ENCODE measurements at places on chromosomes 13 and 19.

- no peak for DNase-seq
These were observed 442 bp downstream of the REXO1 start for GRCh38 chr19:1847684-1848398.

DNA sequence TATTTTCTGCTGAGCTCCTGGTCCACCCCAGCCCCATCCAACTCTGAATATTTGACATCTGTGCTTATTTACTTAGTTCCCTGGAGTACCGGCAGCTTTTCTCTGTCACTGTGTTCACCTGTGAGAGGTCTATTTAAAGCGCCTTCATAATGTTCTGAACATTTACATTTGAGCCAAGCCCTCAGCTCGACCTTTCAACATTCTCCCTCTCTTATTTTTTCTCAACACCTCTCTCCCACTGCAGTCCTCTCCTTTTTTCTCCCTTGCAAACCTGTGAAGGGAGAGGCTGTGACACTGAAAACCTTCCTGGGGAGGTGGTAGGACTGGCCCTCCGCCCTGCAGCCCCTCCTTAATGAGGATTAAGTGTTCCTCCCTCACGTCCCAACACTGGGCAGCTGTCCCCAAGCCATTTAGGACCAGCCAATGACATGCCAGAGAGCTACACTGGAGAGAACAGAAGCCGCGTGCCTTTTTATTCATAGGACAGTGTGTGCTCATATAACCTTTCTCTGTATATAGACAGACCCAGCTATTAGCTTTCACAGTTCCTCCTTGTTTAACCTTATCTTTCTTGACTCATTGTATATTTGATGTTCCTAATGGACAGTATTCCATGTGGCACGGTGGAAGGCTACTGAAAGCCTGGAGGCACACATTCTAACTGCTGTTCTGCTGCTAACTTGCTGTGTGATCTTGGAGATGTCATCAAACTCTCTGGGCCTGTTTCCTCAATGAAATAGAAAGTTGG is 134.8 kb downstream of the NUFIP1 start:
- DNase-seq: no peak

- DNase-seq: peak; percentile 30
These were observed 113.2 kb downstream of the TM9SF2 start for GRCh38 chr13:99614465-99614885.

GRCh38 chr13:48976576-48977285 is 1.0 kb downstream of the FNDC3A start:
- DNase-seq: peak; percentile 79

GRCh38 chr19:55554302-55554701 is 9.0 kb upstream of the SBK3 start:
- no peak for DNase-seq

- DNase-seq: peak; percentile 46
These were observed 61.1 kb downstream of the ZNF431 start for GRCh38 chr19:21202865-21203494.

- DNase-seq: peak; percentile 7
These were observed 4.9 kb upstream of the NWD1 start for GRCh38 chr19:16714702-16715287.

DNA sequence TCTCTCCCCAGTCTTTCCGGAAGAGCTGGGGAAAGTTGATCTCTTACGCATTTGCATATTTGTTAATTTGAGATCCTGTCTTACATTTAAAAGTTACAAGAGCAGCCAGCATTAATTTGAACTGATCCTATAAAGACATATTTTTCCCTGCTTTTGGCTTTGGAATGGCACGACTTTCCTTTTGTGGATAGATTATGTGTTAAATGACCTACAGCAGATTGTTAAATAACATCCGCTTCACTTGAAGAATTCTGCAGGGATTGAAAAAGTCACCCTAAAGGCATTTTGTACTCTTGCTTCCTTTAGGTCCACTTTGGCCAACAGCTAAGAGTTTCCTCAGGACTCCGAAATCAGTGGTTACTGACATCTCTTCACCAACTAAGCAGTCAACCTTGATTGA is 334.0 kb downstream of the TBC1D4 start:
- no peak for DNase-seq

DNA sequence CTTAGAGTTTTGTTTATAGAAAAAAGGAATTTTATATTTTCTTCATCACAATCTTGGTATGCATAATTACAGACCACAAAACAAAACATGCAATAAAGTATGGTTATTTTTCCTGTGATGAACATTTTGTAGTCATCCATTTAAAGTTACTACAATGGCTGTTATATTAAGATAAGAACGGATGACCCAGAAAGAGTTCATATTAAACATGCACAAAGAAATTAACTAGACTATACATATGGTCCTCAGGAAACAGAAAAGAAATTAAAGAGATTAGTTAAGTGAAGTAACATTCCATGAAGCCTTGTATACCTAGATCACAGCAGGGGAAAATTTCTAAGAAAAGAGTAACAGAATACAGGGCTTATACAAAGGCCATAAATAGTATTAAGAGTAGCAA is 36.8 kb downstream of the RBM26 start:
- DNase-seq: no peak

GRCh38 chr13:103007427-103007762 is 58.8 kb downstream of the SLC10A2 start:
- no peak for DNase-seq

- DNase-seq: peak; percentile 28
These were observed 11.0 kb downstream of the TSHZ3 start for GRCh38 chr19:31338069-31338776.

GRCh38 chr13:67643516-67644055 is 413.4 kb upstream of the PCDH9 start:
- no peak for DNase-seq

- peak; percentile 28 for DNase-seq
These were observed 1.0 kb upstream of the TYROBP start for GRCh38 chr19:35908973-35909683.

GRCh38 chr13:98821372-98822224 is 69.1 kb upstream of the SLC15A1 start:
- no peak for DNase-seq

DNA sequence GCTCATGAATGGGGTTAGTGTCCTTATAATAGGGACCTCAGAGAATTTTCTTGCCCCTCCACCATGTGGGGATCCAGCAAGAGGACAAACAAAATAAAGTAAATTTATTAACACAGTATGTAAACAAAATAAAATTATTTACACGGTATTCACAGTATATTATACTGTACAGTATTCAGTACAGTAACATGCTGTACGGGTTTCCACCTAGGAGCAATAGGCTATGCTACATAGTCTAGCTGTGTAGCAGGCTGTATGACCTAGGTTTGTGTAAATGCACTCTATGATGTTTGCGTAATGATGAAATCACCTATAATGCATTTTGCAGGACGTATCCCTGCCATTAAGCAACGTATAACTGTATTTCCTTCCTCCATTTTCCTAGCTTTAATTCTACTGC is 11.8 kb upstream of the DIAPH3 start:
- DNase-seq: no peak

DNA sequence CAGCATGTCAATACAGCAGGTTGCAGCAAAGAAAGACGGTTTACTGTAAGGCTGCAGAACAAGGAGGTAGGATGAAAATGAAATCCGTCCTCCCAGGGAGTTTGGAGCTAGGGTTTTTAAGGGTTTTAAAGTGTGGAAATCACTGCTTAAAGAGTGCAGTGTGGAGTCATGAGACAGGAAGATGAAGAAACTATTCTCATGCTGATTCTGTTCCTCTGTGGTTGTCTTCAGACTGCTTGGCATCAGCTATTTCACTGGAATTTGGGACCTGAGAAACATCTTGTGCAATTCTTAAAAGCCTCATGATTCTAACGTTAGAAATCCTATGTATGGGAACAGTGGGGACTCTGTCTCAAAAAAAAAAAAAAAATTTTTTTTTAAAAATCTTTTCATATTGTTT is 11.4 kb downstream of the ZNF331 start:
- DNase-seq: no peak

- DNase-seq: no peak
These were observed 59.0 kb downstream of the DGKH start for GRCh38 chr13:42107421-42107820.

DNA sequence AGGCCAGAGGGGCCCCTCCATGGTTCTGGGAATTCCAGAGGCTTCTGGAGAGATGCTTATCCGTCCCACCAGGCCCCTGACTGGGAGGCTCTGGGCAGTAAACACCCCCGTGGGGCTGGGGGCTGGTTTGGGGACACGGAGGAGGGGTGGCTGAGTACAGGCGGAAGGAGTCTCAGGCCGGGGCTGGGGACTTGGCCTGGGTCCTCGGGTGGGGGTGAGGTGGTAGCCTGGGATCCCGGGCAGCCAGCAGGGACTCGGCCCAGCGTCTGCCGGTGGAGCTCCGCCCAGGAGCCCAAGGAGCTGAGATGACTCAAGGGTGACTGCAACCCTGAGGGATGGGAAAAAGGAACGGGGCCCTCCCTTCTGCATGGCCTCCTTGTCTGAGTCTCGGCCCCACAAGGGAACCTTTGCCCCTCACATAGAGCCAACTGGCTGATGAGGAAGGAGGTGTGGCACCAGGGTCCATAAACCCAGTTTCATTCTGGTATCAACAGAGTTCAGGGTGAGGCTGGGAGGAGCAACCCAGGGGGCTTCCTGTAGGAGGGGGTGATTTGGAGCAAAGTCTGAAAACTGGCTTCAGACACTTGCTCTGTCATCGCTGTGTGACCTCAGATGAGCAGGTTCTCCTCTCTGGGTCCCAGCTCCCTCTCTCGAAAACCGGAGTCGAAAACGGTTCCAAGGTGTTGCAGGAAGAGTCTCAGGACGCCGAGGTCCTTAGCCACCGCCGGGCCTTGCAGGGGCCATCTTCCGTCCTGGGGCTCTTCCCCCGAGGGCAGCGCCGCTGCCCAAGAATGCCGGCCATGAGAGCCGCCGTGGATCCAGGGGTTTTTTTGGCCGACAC is 809 bp downstream of the MISP start:
- DNase-seq: no peak

DNA sequence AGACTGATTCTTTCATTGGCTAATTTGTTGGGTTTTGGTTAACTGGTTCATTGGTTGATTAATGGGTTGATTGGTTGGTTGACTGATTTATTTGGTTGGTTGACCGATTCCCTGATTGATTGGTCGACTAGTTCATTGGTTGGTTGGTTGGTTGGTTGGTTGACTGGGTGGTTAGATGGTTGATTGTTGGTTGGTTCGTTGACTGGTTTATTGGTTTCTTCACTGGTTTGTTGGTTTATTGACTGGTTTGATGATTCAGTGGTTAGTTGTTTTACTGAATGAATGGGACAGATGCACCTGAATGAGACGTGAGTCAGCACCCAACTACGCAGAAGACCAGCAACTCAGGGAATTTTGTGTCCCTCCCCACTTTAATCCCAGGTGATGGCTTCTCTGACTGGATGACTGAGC is 2.7 kb upstream of the NUP62 start:
- no peak for DNase-seq

- DNase-seq: no peak
These were observed 220.8 kb downstream of the COG6 start for GRCh38 chr13:39876258-39876657.

DNA sequence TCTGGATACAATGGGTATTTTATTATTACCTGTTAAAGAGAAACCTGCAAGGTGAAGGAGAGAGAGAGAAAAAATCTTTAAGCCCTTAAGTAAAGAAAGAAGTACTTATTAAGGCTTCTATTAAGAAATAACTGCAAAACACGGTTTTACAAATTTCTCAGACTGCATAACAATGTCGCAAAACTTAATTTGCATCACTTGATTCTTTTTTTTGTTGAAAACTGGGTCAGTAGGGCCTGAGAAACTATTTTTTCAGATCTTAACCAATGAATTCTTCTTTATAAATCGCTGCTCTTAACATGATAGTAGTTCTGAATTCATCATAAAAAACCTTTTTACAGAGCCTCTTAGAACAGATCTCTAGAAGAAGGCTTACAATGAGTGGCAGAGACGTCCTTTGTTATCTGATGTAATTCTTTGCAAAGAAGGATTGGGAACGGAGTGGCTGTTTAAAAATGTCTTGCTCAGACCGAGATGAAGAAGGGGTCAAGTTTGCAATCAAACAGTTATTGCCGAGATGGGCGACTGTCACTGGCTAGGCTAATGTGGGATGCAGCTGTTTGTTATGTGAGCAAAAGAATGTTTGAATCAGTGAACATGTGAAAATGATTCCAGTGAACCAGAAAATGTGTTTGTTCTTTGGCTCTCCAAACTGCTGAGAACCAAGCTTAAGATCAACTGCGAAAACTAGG is 76.3 kb downstream of the ZNF536 start:
- no peak for DNase-seq

DNA sequence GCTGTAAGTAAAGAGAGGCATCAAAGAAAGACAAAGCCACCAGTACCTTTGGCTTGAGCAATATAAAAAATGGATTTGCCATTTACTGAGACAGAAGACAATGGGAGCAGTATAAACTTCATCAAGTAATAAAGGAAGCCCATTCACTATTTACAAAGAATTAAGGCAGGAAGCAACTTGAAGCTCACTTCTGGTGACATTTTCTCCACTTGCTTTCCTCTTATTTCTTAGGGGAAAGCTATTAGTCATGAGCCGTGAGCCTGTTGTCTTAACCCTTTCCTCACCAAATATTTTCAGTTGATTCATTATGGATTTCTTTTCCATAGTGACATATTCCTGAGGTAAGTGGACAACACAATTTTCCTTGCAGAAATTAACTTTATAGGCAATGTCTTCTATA is 156.8 kb downstream of the DNAJC3 start:
- DNase-seq: no peak

DNA sequence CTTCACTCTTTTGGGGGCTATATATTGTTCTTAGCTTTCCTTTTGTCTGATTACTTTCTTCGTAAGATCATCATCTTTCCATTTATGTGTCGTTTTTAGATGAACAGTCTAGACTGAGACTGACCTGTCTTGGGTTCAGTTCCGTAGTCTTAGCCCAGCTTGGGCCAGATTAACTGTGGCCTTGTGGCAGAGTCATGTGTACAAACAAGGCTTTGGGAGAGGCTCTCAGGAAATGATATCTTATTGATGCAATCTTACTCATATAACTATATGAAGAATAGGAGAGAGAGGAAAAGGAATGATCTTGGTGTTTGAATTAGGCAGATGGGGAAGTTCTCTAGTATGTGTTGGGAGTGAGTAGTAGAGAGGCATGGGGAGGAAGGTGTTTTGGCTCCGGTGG is 6.8 kb upstream of the ERCC5 start:
- no peak for DNase-seq

DNA sequence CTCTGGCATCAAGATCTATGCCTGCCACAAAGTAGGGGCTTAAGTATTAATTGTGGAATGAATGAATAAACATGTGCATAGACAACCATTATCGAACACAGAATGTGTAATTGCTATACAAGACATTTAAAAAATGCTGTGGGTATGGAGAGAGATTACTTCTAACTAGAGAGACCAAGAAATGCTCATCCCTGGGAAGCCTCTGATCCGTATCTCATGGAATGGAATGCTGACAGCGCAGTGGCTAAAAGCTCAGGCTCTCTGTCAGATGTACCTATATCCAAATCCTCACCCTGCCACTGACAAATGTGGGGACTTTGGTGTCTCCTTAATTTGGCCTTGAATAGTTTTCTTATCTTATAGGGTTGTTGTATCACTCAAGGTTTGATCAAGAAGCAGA is 22.7 kb upstream of the MBNL2 start:
- DNase-seq: no peak

GRCh38 chr19:19064098-19064722 is 416 bp downstream of the SLC25A42 start:
- DNase-seq: no peak

GRCh38 chr13:40652588-40652940 is 13.9 kb downstream of the FOXO1 start:
- DNase-seq: no peak

All from CD4-positive, alpha-beta T cell treated with Interleukin-6 at 100 ng/mL for 8 hours (primary cell).